ENCODE measurements at places on chromosomes 2 and 18.

DNA sequence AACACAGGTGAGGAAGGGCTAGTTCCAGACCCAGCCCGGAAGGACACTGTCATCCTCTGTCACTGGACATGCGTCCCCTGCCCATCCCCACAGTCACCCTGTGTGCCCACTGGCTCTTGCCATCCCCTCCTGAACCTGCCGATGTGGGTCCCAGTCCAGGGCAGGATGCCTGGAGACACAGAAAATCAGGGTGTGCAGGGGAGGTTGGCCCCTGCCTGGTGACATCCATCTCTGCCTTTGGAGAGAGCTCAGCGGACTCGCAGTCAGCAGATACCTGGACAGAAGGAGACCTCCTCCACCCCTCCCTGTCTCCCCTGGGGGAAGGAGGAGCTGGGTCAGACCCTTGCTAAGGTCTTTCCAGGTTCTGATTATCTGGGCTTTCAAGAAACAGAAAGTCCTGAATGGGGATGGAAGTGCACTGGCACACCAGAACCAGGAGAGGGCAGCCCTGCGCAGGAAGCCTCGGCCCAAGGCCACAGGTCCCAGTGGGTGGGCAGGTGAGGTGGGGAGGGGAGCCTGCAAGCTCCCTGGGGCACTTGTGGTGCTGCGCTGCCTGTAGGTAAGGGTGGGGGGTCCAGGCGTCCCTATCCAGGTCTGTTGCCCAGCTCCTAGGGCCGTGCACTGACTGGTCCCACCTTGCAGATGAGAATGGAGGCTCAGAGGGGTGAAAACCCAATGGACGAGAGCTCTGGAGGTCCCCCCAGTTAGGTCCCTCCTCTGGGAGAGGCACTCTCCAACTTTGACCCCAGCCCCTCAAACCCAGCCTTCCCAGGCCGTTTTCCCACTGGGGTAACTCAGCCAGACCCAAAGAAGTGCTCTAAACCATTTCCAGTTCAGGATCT lies 9.7 kb upstream of the OTOS start:
- DNase-seq, result no peak

DNA sequence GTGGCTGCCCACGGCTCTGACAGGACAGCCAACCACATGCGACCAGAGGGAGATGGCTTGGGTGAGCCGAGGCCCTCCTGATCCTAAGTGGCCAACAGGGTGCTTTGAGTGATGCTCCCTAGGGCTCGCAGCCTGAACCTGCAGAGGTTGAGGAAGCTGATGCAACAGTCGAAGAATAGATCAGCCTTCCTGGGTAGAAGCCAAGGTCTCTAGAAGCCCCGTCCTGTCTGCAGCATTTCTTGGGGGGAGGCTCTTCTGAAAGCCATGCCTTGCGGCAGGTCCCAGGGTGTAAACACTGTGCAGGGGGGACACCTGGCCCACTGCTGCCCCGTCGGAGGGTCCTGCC lies 136.4 kb downstream of the HDAC4 start:
- no peak for DNase-seq

- DNase-seq, result no peak
These were observed 9.4 kb downstream of the GALNT1 start for GRCh38 chr18:35590935-35591334.

DNA sequence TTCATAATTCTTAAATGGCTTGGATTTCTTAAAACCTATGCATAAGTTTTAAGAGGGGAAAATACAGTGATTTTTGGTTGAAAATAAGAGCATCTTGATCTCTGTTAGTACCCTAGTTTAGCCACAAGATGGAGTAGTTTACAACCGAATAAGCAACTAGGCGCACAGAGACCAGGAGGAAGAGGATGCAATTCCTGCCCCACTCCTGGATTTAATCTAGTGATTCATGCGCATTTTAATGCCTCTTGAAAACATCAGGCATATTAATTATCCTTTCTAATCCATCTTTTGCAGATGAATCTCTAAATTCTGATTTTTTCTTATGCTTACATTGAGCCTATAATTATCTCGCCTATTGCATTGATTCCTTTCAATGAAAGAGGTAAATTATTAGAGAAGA lies 76.7 kb downstream of the MRPS9 start:
- no peak for DNase-seq

GRCh38 chr18:63284173-63284799 lies 35.3 kb downstream of the BCL2 start:
- no peak for DNase-seq

- no peak for DNase-seq
These were observed 9.6 kb downstream of the MBOAT2 start for GRCh38 chr2:8993902-8994278.

DNA sequence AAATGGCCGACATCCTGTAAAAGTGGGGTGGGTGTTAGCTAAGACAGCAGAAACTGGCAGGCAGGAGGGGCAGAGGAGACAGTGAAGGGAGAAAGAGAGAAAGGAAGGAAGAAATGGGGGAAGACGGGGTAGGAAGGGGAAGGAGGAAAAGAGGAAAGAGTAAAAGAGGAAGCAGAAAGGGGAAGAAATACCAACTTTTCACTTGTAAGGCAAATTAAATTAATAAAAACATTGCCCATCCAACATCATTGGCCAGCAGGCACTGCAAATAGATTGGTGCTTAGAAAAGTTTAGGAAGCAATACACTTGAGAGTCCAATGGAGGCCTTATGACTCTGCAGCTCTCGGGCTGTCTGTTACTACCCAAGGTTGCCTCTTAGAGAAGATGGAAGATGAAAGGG lies 116.7 kb downstream of the TNS1 start:
- DNase-seq, result no peak

DNA sequence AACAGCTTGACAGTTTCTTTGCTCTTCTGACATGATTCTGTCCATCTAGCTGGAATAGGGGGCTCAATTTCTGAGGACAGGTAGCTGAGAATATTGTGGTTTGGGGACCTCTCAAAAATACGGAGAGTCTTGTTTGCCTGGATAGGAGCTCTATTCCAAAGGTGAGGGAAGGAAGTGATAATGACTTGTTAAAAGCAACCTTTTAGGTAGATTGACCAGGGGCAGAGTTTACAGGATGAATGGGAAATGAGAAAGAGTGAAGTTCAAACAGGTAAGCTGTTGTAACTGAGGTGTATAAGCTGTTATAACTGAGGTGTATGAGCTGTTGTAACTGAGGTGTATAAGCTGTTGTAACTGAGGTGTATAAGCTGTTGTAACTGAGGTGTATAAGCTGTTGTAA lies 25.1 kb downstream of the PARD3B start:
- no peak for DNase-seq

- no peak for DNase-seq
These were observed 62.2 kb downstream of the MAP3K19 start for GRCh38 chr2:134985061-134985460.

GRCh38 chr2:20356042-20356441 lies 5.4 kb upstream of the PUM2 start:
- no peak for DNase-seq

GRCh38 chr2:8976442-8977259 lies 26.8 kb downstream of the MBOAT2 start:
- no peak for DNase-seq

DNA sequence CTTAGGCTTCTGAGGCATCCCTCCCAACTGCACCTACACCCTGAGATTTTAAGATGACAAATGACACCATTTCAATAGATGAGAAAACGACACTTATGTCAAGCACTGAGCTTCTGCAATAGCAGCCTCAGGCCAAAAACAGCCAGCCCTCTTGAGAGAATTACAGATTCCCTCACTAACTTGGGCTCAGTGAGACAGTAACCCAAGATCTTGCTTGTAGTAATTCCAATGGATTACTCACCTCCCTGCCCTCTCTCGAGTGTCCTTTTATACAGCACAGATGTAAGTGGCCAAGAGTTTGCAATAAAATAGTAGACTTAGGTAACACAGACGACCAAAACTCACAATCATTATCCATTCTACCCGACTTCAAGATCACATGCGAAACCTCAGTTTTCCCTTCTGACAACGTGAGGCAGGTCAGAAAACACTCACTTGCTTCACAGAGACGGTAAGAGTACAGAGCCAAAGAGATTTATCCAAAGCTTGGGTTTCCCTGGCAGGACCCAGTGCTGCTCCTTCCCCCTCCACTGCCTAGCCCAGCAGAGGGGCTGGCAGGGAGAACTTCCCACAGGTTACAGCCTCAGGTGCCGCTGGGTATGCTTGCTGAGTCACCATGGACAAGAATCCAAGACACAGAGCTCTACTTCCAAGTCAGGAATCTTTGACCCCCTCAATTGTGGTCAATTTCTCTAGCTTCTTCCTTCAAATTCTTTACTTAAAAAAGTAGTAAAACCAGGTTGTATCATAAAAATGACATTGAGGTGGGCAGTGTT lies 181.4 kb downstream of the MYO5B start:
- no peak for DNase-seq

DNA sequence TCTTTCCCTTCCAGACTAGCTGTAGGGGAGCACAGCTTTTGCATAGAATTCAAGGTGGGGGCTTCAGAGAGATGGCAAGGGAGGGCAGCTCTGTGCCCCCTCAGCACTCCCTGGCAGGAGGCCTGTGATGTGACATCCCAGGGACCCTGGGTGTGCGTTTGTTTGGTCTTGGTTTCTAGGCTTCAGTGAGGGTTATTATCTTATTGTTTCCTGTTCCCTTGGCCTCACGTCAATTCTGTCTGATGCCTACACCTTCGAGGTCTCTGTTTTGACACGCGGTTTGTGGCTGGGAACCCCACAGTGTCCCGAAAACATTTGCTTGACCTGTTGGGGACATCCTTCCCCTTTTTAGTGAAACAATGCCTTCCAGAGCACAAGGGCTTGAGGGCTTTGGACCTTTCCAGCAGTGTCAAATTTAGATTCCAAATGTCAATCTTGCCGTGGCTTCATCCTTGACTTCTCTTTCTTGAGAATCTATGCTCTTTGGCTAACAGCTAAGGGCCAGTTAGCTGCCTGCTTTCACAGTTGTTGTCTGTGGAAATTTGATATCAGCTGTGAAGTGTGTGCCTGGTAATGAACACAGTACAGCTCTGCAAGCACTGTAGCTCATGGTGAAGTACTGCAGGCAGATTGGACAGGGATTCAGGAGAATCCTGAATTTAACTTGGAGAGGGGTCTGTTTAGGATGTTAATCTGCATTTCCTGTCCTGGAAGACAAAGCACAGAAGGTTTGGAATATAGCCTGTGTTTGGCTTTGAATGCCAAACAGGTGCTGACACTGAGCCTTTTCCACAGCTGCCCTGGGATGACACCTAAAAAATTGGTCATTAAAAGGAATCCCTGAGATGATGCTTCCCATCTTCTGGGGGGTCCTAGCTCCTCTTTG lies 108.2 kb upstream of the CXCR4 start:
- DNase-seq, result no peak

DNA sequence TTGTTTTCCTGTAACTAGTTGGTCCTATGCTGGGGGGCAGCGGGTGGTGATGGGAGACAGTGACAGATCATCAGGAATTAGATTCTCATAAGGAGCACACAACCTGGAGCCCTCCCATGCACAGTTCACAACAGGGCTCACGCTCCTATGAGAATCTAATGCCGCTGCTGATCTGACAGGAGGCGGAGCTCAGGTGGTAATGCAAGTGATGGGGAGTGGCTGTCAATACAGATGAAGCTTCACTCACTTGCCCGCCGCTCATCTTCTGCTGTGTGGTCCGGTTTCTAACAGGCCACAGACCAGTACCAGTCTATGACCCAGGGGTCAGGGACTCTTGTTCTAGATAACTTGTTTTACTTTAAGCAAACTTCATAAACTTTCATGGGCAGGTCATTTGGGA lies 205.3 kb upstream of the SLC14A2 start:
- DNase-seq, result no peak

Measured in forelimb muscle (tissue), 1 donor.